ENCODE measurements at places on chromosomes 4 and X. TPM values are rescaled to one million over a fixed set of nuclear protein-coding genes. Genes with fewer than 3 reads are reported as not detected.

TEX11 gene
- not detected for total RNA-seq

MGARP gene
- not detected for total RNA-seq

BEND2 gene
- not detected for total RNA-seq

LIMCH1 gene
- total RNA-seq, result not detected

SLC4A4 gene
- 0.08 TPM for total RNA-seq

MAP7D2 gene
- total RNA-seq, result 0.17 TPM

RAB40AL gene
- not detected for total RNA-seq

APLN gene
- total RNA-seq, result not detected

IRS4 gene
- total RNA-seq, result not detected

FAM200B gene
- total RNA-seq, result 22.1 TPM

PABPC5 gene
- total RNA-seq, result not detected

MAPK10 gene
- total RNA-seq, result 0.36 TPM

CPEB2 gene
- total RNA-seq, result 27.0 TPM

USP26 gene
- not detected for total RNA-seq

HPSE gene
- 1.5 TPM for total RNA-seq
